ENCODE measurements at places on chromosomes 1 and 21.

DNA sequence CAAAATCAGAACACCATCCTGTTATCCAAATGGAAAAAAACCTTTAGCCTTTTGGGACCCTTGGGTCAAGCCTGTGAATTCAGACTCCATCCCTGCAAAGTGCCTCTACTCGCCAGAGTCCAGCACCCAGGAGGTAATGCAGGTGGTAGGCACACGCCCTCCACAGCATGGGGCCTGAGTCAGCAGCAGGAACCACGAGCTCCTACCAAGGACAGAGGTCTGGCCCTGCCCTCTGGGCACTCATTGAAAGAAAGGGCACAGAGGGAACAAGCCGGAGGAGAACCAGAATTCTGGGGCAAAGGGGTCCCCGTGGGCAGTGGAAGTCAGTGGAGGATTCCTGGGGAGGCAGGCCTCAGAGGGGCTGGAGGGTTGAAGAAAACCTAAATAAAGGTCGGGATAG lies 438.1 kb downstream of the NPHP4 start:
- no peak for DNase-seq

- no peak for DNase-seq
Observed at GRCh38 chr21:42079008-42079938, 8.2 kb downstream of the UMODL1 start.

GRCh38 chr1:53084589-53084971 lies 22.6 kb downstream of the PODN start:
- DNase-seq = no peak

DNA sequence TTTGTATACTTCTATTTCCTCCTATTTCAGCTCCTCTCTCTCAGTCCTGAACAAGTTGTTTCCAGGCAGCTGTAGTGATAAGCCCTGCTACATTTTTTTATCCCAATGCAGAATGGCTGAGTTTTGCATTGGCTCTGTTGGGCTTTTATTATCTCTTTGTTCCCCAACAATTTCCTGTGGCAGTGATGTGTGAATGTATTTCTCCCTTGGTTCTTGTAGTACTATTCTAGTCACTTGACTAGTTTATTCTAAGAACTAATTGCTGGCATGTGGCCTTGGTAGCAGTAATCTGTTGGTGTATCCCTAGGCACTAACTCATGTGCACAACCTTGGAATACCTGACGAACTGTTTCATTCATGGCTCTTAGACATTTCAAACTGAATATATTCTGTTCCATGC lies 60.7 kb downstream of the NFASC start:
- DNase-seq = no peak

DNA sequence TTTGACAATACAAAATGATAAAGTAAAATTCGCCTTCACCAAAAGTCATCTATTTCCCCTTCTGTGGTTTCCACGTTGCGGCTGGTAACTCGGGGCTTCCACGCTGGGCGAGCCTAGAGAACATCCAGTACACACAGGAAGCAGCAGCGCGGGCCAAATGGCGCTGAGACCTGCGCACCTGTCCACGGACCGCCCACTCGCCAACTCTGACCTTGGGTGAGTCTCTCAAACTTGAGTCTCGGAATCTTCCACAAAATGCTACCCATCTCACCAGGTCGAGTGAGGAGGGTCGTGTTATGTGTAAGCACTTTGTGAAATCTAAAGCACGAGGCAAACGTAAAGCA lies 820 bp upstream of the TTF2 start:
- peak; percentile 71 for DNase-seq

GRCh38 chr1:212946872-212947271 lies 3.5 kb upstream of the VASH2 start:
- peak; percentile 30 for DNase-seq
